ENCODE measurements at places on chromosomes 11 and 22.

GRCh38 chr22:35292786-35293185 lies 6.9 kb upstream of the TOM1 start:
- no peak for DNase-seq

DNA sequence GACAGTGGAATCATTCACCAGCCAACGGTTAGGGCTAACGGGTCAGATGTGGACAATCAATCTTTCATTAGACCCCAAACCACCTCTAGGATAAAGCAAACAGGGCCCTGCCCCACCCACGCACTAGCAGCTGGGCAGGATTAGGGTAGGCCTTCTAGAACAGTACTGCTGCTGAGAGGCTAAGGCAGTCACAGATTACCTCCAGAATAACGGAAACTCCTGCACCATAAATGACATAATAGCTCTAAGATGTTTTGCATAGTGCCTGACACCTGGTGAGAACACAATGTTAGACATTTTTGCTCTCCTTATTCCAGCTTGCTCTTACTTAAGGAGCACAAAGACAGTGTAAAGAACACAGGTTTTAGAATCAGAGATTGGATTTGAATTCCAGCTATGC lies 1.8 kb downstream of the SYTL2 start:
- no peak for DNase-seq

GRCh38 chr11:115255006-115255762 lies 249.0 kb downstream of the CADM1 start:
- no peak for DNase-seq

DNA sequence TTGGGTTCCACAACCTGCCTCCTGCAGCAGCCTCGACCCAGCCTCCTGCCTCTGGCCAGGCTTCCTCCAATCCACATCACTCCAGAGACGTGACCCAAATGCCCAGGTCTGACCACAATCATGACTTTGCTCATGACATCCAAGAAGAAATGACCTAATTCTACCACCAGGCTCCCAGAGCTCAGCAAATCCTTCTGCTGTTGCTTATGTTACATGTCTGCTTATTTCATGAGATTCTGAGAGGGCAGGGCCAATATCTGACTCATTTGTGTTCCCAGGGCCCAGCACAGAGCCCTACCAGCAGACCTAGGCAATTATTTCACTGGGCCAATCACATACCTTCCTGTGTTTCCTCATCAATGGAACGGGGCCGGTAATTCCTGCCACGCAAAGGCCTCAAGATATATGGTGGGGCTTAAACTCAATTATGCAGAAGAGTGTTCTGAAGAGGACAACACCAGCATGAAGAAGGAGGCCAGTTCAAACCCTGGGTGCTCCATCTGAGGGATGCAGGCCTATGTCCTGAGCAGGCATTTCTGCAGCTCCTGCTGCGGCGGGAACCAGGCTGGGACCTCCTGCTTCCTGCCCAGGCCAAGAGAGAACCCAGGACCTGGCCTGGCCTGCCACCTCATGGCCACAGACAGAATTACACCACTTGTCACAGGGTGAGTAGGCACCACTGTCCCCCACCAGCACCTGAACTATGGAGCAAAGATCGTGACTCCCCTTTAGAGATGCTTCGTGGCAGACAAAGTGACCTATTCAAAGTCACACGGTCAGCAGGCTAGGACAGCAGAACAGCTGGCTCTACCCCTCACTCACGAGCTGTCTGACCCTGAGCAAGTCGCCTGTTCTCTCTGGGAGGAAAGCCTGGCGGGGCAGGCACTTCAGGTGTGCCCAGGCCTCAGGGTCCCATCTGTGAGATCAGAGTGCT lies 5.9 kb downstream of the CENPM start:
- peak; percentile 73 for DNase-seq

- DNase-seq = no peak
Observed at GRCh38 chr11:71212871-71213559, 39.4 kb downstream of the SHANK2 start.

GRCh38 chr11:124760806-124761205 lies 1.3 kb downstream of the ESAM start:
- DNase-seq = no peak

GRCh38 chr22:19429950-19430889 lies 1.3 kb downstream of the HIRA start:
- DNase-seq = no peak
